GM12878 (cell line): ENCODE measurements at places on chromosomes 13 and 19.

DNA sequence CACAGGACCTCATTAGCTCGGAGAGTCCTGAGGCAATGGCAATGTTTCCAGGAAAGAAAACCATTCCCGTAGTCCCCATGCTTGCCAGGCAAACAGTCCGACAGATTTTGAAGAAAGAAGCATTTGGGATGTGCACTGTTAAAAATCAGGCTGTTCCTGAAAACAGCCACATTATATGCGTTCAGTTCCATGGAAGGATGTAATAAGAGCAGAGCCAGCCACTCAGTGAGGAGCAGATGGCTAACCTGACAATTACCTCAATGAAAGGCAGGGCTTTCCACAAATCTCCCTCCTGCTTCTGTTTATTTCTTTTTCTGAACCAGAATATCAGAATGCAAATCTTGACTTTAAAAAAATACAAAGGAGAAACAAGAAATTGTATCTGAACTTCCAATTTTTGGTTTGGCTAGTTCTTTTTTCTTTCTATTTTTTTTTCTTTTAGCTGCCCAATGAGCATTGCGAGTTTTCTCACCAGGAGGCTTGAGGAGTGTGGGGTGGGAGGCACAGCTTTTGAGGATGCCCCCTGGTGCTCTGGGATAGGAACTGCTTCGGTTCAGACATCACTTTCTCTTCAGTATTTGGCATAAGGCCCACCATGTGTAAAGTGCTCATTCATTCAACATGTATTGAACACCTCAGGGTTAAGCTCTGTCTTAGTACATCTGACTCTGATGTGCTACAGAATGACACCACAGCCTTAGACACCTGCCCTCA, 124.2 kb downstream of the TBC1D4 start:
- no peak for DNase-seq

GRCh38 chr13:103187721-103188156, 121.5 kb upstream of the SLC10A2 start:
- no peak for DNase-seq

DNA sequence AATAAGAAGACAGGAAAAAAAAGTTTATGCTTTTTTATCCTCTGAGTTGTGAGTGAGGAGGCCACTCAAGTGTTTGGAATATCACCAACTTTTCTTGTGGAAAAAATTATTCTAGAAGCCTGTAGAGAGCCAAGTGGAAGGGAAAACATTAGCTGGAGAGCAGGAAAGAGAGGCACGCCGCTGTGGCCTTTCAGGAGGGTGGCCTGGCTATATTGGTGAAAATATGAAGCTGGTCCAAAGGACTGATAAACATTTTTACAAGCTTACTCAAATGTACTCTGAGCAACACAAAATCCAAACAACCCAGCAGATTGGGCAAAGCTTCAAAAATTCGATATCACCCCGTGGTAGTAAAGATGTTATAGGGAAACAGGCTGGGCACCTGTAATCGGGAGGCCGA, 2.3 kb upstream of the EIF3G start:
- DNase-seq, result no peak

DNA sequence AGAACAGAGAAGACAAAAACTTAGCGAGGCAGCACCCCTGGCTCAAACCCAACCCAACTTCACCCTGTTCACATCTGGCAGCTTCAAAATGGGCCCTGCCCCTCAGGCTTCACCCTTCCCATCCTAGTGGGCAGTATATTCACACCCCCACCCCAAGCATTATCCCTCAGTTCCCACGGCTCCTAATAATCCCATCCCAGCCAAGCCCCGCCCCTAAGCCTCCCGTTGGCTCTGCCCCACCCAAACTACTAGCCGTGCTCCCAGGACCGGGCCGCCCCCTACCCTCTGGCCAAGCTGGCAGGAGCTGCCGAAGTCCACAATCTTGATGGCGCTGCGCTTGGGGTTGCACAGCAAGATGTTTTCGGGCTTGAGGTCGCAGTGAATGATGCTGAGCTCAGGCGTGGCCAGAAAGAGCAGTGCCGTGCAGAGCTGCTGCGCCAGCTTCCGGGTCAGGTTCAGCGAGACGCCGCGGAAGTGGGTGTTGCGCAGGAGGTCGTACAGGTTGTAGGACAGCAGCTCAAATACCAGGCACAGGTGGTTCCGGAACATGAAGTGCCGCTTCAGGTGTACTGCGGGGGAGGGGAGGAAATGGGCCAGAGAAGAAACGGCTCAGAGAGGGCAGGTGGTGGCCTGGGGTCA, 5.8 kb downstream of the DYRK1B start:
- no peak for DNase-seq

DNA sequence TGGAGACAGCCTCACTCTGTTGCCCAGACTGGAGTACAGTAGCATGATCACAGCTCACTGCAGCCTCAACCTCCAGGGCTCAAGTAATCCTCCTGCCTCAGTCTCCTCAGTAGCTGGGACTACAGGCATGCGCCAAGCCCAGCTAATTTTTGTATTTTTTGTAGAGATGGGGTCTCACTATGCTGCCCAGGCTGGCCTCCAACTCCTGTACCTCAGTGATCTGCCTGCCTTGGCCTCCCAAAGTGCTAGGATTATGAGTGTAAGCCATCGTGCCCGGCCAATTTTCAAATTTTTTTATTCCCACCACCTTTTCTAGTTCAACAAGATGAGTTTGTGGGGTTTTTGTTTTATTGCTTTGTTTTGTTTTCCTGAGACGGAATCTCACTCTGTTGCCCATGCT, 31.7 kb downstream of the XPO4 start:
- no peak for DNase-seq

- no peak for DNase-seq
Measured at GRCh38 chr19:46015687-46016425, 7.0 kb downstream of the PGLYRP1 start.

GRCh38 chr13:47004027-47004426, 107.2 kb upstream of the HTR2A start:
- DNase-seq, result no peak

DNA sequence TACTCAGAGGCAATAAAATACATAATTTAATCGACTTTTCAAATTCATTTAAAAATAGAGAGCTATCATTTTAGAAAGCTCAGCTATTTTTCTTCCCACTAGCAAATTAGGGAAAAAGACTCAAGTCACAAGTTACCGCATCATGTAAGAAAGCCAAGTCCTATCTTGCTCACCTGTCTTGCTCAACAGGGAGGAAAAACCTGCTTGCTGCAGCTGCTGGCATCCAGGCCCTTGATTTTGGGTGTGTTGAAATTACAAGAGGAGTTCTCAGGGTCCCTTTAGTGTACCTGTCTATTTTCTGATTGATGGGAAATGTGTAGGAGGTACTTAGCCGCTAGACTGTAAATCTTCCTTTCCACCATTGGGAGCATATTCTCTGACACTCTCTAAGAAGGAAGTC, 22.2 kb downstream of the SLC10A2 start:
- no peak for DNase-seq

- DNase-seq, result no peak
Measured at GRCh38 chr13:44380404-44381165, 7.0 kb downstream of the SERP2 start.

DNA sequence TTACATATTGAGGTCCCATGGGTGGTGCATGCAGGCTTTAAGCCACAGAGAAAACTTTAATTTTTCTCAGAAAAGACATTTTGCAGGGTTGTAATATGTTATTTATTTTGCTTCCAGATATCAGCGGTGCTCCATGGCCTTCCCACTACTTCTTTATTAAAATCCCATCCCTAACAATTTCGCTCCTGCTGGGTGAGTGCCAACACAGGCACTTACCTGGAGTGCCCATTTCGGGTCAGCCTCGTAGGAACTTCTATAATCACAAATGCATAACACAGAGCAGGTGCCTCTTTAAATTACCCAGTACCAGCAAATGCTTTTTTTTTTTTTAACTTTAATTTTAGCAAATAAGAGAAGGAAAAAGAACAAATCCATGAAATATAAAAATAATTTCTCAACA, 86.4 kb downstream of the EFNB2 start:
- no peak for DNase-seq

- no peak for DNase-seq
Measured at GRCh38 chr19:38004186-38004520, 97.1 kb downstream of the SIPA1L3 start.

DNA sequence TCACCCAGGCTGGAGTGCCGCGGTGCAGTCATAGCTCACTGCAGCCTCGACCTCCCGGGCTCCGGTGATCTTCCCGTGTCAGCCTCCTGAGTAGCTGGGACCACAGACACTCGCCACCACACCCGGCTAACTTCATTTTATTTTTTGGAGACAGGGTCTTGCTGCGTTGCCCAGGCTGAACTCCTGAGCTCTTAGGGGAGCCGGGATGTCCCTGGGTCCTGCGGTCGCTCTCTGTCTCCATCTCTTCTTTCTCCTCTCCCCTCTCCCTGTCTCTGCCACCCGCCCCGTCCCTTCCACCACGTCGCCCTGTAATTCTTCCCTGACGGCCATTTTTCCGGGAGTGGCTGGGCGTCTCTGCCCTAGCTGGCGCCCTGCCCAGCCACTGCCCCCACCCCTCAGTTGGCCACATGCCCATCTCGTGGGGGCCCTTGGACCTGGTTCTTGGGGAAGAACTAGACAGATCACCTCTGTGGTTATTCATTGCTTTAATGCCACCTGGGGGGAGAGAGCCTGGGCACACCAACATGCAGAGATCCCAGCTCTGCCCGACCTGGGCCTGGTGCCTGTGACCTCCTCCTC, 18.9 kb downstream of the ARID3A start:
- DNase-seq, result no peak

DNA sequence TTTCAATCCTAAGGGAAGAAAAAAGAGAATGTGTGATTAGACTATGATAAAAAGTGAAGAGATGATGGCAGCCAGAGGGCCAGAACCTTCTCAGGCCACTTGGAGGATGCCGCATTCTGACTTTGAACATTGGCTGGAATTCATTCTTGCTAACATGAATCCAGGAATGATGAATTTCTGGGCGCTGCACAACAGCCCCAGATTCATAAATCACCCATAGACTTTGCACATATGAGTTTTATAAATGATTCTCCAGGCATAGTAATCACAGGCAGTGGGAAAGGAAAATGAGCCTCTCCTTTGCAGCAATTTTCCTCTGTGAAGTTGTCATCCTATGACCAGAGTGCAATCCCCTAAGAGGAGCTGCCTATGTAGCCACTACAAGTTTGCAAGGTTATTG, 555.4 kb downstream of the KCTD12 start:
- DNase-seq, result no peak

DNA sequence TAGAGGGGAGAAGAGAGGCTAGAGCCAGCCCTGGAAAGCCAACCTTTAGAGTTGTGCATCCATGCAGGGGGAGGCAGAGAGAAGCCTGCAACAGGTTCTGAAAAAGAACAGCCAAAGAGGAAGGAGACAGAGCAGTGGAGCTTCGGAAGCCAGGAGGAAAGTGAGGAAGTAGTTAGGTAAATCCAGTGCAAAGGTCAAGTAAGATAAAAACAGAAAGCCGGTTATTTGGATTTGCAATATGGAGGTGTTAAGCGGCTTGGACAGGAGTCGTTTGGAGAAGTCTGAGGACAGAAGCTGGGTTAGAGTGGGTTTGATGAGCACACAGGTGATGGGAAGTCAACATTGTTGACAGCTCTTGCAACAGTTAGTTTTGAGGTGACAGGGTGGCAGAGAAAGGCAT, 53.5 kb upstream of the FLT1 start:
- DNase-seq, result no peak

DNA sequence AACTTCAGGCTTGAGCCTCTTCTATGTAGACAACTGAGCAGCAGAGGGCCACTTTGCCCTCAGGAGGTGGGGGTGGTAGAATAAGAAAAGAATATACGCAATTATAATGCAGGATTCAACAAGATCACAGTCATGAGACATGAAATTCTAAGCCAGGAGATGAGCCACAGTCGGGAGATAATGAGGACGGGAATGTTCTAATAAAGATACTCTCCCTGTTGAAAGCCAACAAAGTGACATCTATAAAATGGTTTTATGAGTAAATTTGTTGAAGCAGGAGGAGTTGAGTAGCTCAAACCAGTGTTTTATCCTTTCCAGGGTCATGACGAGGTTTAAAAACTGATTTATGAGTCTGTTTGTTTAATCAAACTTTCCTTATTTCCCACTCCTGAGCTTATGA, 152.0 kb upstream of the SERP2 start:
- no peak for DNase-seq

DNA sequence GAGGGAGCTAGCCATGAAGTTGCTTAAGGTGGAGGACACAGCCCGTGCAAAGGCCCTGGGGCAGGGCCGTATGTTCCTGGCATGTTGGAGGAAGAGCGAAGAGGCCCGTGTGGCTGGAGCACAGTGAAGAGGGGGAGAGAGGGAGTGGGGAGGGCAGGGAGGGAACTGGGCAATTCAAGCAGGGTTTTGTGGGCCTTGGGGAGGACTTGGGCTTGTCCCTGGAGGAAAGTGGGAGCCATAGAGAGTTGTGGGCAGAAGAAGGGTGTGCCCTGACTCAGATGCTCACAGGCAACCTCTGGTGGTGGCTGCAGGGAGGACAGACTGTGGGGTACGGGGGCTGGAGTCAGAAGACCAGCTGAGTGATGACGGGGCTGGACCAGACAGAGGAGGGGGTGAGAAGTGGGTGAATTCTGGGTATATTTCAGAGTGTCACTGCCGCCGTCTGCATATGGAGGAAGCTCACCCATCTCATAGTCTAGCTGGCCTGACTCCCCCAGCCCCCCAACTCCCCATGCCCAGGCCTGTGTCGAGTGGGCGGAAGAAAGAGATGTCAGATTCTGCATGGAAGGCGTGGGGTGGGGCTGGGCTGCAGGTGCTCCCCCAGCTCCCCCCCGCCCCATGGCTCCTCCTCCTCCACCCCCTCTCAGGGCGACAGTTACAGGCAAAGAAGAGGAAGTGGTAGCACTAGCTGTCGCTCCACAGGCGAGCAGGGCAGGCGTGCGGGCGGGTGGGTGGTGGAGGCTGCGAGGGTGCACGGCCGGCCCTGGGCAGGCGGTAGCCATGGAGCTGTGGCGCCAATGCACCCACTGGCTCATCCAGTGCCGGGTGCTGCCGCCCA, at the start of gene VAV1:
TSS of gene VAV1 (plus strand) at position 681 of the 838 bp plus-strand sequence. CDS start at position 781, 100 bp downstream.
- peak; percentile 64 for DNase-seq

- no peak for DNase-seq
Measured at GRCh38 chr13:24107955-24108614, 52.4 kb upstream of the SPATA13 start.

GRCh38 chr19:28980236-28980868, 232.6 kb downstream of the UQCRFS1 start:
- no peak for DNase-seq

GRCh38 chr13:42533336-42533591, 40.7 kb upstream of the TNFSF11 start:
- no peak for DNase-seq

DNA sequence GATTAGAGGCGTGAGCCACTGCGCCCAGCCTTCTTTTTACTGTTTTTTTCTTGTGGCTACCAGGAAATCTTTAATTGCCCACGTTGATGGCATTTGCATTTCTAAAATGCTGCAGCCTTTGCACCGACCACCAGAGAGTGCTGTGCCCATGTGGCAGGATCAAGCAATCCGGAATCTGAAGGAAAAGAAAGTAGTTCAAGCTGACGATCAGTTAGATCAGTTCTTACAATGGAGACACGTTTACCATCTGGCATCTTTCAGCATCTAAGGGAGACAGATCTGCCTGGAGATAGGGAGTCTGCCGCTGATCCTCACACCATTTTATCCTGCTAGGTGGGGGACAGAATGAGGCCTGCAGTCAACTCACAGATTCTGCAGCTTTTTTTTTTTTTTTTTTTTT, 19.9 kb downstream of the TINCR start:
- DNase-seq, result no peak

GRCh38 chr19:53877361-53877766, 4.6 kb upstream of the PRKCG start:
- no peak for DNase-seq
